ENCODE measurements at places on chromosomes 7 and 10. TPM values are rescaled to one million over a fixed set of nuclear protein-coding genes. Genes with fewer than 3 reads are reported as not detected.

- H3K27me3 ChIP-seq: no peaks in the 10 kb centered on the region
- no peak overlapping the region for H3K27ac ChIP-seq
- DNase-seq: no peak
Measured at GRCh38 chr10:71739358-71739900, 19.9 kb upstream of the C10orf105 start.

- H3K36me3 ChIP-seq: peaks cover 27% of the 10 kb centered on the region
- no peaks in the 10 kb centered on the region for H3K27me3 ChIP-seq
- no peak for DNase-seq
Measured at GRCh38 chr7:141686670-141687069, 15.3 kb downstream of the DENND11 start.

DNA sequence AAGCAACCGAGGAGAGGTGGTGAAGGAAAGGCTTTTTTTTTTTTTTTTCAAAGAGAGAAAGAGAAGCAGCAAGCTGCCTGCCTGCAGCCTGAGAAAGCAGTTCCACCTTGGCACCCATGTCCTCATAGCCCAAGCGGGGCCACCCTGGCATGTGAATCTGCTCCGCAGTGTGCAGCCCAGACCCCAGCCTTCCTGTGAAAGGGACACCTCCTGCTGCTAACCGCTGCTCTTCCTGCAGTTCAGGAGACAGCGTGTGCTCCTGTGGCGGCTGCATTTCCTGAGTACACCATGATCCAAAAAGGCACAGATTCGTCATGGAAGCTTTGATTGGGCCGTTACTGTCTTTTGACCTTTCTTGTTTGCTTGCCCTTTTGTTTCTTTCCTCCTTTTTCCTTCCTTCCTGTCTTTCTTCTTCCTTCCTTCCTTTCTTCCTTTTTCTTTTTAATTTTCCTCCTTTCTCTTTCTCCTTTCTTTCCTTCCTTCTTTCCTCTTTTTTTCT lies 38.1 kb downstream of the IKZF1 start:
- no peak overlapping the region for H3K4me3 ChIP-seq
- H3K4me1 ChIP-seq: no peaks in the 10 kb centered on the region
- DNase-seq: no peak
- no peaks in the 10 kb centered on the region for H3K36me3 ChIP-seq
- no peak overlapping the region for H3K27ac ChIP-seq
- no peaks in the 10 kb centered on the region for H3K27me3 ChIP-seq

GRCh38 chr10:12067336-12067735 lies 1.4 kb upstream of the DHTKD1 start:
- no peak overlapping the region for H3K27ac ChIP-seq
- H3K4me1 ChIP-seq: peaks cover 8% of the 10 kb centered on the region
- no peaks in the 10 kb centered on the region for H3K27me3 ChIP-seq
- DNase-seq: no peak
- H3K4me3 ChIP-seq: no peak overlapping the region
- no peaks in the 10 kb centered on the region for H3K36me3 ChIP-seq

- no peak overlapping the region for H3K27ac ChIP-seq
- H3K4me3 ChIP-seq: no peak overlapping the region
- no peak for DNase-seq
- H3K36me3 ChIP-seq: peaks cover 32% of the 10 kb centered on the region
Measured at GRCh38 chr10:119807960-119808697, 64.5 kb downstream of the MCMBP start.

GRCh38 chr7:91347290-91347689 lies 83.1 kb downstream of the FZD1 start:
- H3K27ac ChIP-seq: no peak overlapping the region
- H3K4me3 ChIP-seq: no peak overlapping the region
- no peaks in the 10 kb centered on the region for H3K27me3 ChIP-seq
- DNase-seq: no peak
- H3K4me1 ChIP-seq: peaks cover 18% of the 10 kb centered on the region

DNA sequence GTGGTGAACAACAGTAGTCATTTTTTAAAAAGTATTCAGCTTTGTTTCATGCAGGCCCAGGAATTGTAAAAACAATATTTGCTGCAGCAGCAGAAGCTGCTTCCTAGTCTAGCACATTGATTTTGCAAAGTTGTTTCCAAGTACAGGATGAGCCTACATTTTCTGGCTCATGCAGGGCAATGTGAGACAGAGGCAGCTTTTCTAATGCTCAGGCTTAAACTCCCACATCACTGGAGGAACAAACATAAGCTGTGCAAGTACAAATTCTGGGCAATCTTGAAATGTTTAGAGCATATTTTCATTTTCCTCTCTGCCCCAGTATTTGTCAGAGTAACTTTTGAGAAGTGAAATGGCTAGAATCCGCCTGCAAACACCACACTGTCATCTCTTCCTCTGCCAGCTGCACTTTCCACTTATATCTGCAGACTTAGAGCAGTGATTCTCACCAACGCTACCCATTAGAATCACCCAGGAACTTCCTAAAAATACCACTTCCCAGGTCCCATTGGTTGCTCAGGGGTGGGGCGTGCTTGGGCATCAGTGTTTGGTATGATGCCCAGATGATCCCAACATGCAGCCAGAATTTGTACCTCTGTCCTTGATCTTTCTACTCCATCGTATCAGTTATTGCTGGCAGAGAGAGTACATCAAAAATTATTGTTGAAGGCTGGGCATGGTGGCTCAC lies 304.1 kb upstream of the LRGUK start:
- H3K27me3 ChIP-seq: no peaks in the 10 kb centered on the region
- no peak overlapping the region for H3K4me3 ChIP-seq
- DNase-seq: no peak
- no peaks in the 10 kb centered on the region for H3K4me1 ChIP-seq

- no peak overlapping the region for H3K4me3 ChIP-seq
- peaks cover 8% of the 10 kb centered on the region for H3K4me1 ChIP-seq
- no peaks in the 10 kb centered on the region for H3K27me3 ChIP-seq
- H3K27ac ChIP-seq: no peak overlapping the region
- no peak for DNase-seq
Measured at GRCh38 chr10:556971-557637, 132.4 kb downstream of the DIP2C start.

- DNase-seq: no peak
- H3K36me3 ChIP-seq: no peaks in the 10 kb centered on the region
- no peaks in the 10 kb centered on the region for H3K4me1 ChIP-seq
- H3K27ac ChIP-seq: no peak overlapping the region
Measured at GRCh38 chr7:78112488-78112887, 313.9 kb downstream of the PHTF2 start.

- no peak for DNase-seq
- no peaks in the 10 kb centered on the region for H3K27me3 ChIP-seq
- H3K4me1 ChIP-seq: no peaks in the 10 kb centered on the region
- no peaks in the 10 kb centered on the region for H3K36me3 ChIP-seq
Measured at GRCh38 chr7:95694334-95694733, 78.0 kb upstream of the DYNC1I1 start.

- no peak overlapping the region for H3K27ac ChIP-seq
- H3K36me3 ChIP-seq: no peaks in the 10 kb centered on the region
- no peaks in the 10 kb centered on the region for H3K4me1 ChIP-seq
- peaks cover 8% of the 10 kb centered on the region for H3K27me3 ChIP-seq
- DNase-seq: no peak
Measured at GRCh38 chr7:155257482-155258225, 40.0 kb upstream of the INSIG1 start.

DNA sequence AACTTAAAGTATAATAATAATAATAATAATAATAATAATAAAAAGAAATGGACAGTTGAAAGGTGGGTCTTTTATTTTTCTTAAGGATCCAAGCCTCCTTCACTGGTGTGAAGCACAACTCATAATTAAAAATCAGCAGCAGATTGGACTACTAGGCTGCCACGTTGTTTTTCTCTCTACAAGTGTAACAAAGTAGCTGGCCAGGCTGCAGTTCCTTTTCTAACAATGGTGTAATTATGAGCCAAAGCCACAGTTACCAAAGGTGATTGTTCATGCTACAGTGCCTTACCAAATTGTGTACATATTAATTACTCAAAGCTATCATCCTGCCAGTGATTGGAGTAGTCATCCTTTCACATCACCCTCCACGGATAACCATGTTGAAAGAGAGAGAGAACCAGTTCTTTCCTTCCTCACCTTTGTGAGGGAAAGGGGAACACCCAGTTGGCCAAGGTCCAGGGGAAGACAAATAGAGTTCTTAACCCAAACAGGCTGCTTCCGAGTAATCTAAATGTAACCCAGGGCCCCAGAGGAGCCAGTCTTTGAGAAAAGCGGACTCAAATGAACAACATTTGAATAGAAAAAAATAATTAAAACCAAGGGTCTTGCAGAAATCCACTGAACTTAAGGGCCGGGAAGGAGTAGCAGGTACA lies 86.3 kb upstream of the NPS start:
- H3K36me3 ChIP-seq: no peaks in the 10 kb centered on the region
- H3K4me3 ChIP-seq: no peak overlapping the region
- H3K27me3 ChIP-seq: no peaks in the 10 kb centered on the region
- no peaks in the 10 kb centered on the region for H3K4me1 ChIP-seq
- DNase-seq: no peak

- H3K27ac ChIP-seq: no peak overlapping the region
- no peak for DNase-seq
- no peaks in the 10 kb centered on the region for H3K36me3 ChIP-seq
- no peak overlapping the region for H3K4me3 ChIP-seq
- H3K27me3 ChIP-seq: no peaks in the 10 kb centered on the region
Measured at GRCh38 chr7:21346297-21346696, 81.6 kb upstream of the SP4 start.

DNA sequence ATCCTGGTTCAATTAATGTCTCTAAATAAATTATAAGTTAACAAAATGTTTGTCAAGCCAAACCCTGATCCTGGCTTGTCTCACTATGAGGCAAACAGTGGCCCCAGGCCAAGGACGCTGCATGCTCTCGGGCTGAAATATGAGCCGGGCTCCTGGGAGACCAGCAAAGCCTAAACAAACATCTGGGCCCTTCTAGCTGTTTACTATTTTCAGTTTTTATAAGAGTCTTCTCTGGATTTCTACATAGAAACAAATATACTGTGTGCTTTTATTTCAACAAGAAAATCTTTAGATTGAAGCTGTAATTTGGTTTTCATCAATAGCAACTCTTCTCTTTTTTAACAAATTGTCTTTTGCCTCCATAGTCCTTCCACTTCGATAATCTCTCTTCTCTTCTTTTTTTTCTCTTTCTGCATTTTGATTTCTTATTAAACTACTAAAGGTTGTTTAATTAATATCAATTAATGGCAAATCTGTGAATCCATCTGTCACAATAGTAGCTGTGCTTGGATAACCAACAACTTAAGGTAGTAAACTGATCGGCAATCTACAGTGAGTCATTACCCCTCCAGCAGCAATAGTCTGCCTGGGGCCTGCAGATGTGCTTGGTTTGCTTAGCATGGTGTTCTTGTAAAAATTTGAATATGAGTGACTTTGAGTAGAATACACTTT lies 83.3 kb upstream of the DNAJC1 start:
- no peak overlapping the region for H3K27ac ChIP-seq
- no peaks in the 10 kb centered on the region for H3K36me3 ChIP-seq
- H3K27me3 ChIP-seq: peaks cover under 1% of the 10 kb centered on the region
- H3K4me3 ChIP-seq: no peak overlapping the region
- DNase-seq: peak; percentile 73

- no peak overlapping the region for H3K4me3 ChIP-seq
- H3K4me1 ChIP-seq: no peaks in the 10 kb centered on the region
- DNase-seq: no peak
Measured at GRCh38 chr7:54996391-54996790, 22.4 kb upstream of the EGFR start.

GRCh38 chr7:106572394-106573124 lies 88.4 kb downstream of the CCDC71L start:
- DNase-seq: no peak
- H3K4me3 ChIP-seq: no peak overlapping the region
- peaks cover 14% of the 10 kb centered on the region for H3K4me1 ChIP-seq
- H3K27ac ChIP-seq: no peak overlapping the region

GRCh38 chr7:151904270-151904669 lies 27.4 kb upstream of the PRKAG2 start:
- H3K4me1 ChIP-seq: no peaks in the 10 kb centered on the region
- no peak overlapping the region for H3K4me3 ChIP-seq
- H3K27me3 ChIP-seq: no peaks in the 10 kb centered on the region
- no peak for DNase-seq

GRCh38 chr10:63320683-63321082 lies 145.1 kb downstream of the JMJD1C start:
- H3K27me3 ChIP-seq: no peaks in the 10 kb centered on the region
- no peaks in the 10 kb centered on the region for H3K36me3 ChIP-seq
- H3K4me3 ChIP-seq: no peak overlapping the region

DNA sequence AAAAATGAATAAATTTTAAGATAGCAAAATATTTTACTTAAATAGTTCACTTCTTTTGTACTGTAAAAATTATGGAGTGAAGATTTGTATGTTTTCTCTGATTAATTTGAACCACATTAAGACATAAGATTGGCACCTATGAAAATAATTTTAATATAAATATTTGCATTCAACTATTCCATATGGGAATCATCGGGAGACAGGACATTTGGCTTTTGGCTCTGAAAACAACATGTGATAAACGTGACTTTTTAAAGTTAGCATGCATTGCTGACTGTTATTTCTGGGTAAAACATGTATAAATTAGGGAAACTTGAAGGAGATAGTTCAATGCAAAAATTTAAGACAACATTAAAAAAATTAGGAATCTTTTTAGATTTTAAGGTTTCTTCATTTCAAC lies 117.2 kb downstream of the SEMA3E start:
- no peak overlapping the region for H3K27ac ChIP-seq
- H3K4me3 ChIP-seq: no peak overlapping the region
- no peak for DNase-seq
- no peaks in the 10 kb centered on the region for H3K27me3 ChIP-seq

- H3K36me3 ChIP-seq: no peaks in the 10 kb centered on the region
- H3K4me3 ChIP-seq: no peak overlapping the region
- no peaks in the 10 kb centered on the region for H3K27me3 ChIP-seq
- no peaks in the 10 kb centered on the region for H3K4me1 ChIP-seq
- no peak for DNase-seq
- H3K27ac ChIP-seq: no peak overlapping the region
Measured at GRCh38 chr7:84508606-84509005, 314.0 kb upstream of the SEMA3A start.

- peaks cover 27% of the 10 kb centered on the region for H3K36me3 ChIP-seq
- H3K4me1 ChIP-seq: peaks cover 7% of the 10 kb centered on the region
- no peak overlapping the region for H3K27ac ChIP-seq
- H3K4me3 ChIP-seq: no peak overlapping the region
- DNase-seq: no peak
- no peaks in the 10 kb centered on the region for H3K27me3 ChIP-seq
Measured at GRCh38 chr7:213324-213993, 21.1 kb downstream of the FAM20C start.

GRCh38 chr7:141122736-141123135 lies 48.9 kb downstream of the TMEM178B start:
- no peak overlapping the region for H3K4me3 ChIP-seq
- no peak for DNase-seq
- no peaks in the 10 kb centered on the region for H3K27me3 ChIP-seq
- no peaks in the 10 kb centered on the region for H3K4me1 ChIP-seq

GRCh38 chr10:91552274-91553095 lies 80.4 kb downstream of the PPP1R3C start:
- no peaks in the 10 kb centered on the region for H3K27me3 ChIP-seq
- no peak overlapping the region for H3K4me3 ChIP-seq
- no peak for DNase-seq

STRA8 gene
- total RNA-seq: not detected

PRRT4 gene
- 0.26 TPM for total RNA-seq

SUN3 gene
- total RNA-seq: not detected

METTL27 gene
- 2.3 TPM for total RNA-seq

CTAGE4 gene
- 9.5 TPM for total RNA-seq

C10orf105 gene
- total RNA-seq: 0.52 TPM

SLC18A3 gene
- not detected for total RNA-seq

ANKRD61 gene
- not detected for total RNA-seq

C10orf90 gene
- not detected for total RNA-seq

TAS2R5 gene
- 2.2 TPM for total RNA-seq
